ENCODE measurements at places on chromosomes 7 and 10.
A peak's percentile ranks its signal among the peaks of the same experiment; 100 is the strongest.

- DNase-seq = no peak
These were observed 12.0 kb upstream of the EBLN1 start for GRCh38 chr10:22229802-22230157.

DNA sequence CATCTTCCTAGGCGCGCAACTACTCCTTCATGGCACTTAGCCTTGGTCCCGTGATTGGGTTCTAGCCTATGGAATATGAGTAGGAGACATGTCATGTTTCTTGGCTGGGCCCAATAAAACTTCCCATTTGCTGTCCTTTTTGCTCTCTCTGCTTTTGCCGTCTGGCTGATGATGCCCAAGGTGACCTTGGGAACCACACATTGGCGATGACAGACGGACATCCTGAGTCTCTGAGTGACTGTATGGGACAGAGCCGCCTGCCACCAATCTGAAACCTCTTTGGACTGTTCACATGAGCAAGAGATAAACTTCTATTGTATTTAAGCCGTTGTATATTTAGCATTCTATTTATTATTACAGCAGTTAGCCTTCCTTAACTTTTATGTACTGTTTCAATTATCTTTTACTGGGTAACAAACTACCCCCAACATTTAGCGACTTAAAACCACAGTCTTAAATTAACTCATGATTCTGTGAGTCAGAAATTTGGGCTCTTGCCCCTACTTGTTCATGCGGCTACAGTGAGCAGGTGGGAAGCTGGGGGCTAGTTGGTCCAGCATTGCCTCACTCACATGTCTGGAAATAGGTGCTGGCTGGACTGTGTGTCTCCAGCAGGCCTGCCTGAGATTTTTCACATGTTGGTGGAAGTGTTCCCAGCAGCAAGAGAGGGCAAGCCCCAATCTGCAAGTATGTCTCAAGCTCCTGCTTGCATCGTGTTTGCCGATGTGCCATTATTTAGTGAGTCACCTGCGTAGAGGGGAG is 71.7 kb downstream of the NOD1 start:
- no peak for DNase-seq

DNA sequence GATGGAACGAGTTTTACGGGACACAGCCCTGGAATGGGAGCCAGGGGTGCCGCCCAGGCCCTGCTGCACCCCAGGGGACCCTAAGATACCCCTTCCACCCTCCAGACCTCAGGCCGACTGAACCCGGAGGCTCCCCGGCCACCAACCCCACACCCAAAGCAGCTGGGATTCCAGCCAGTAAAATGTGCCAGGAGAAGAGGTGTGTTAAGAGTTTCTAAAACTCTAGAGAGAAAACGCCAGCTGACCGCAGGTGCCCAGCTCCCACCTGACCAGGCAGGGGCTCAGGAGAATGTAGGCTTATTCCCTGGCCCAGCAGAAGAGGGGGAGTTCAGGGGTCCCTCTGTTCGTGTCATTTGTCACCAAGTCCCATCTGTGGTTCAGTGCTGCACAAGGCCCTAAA is 17.5 kb downstream of the NUDT1 start:
- no peak for DNase-seq

DNA sequence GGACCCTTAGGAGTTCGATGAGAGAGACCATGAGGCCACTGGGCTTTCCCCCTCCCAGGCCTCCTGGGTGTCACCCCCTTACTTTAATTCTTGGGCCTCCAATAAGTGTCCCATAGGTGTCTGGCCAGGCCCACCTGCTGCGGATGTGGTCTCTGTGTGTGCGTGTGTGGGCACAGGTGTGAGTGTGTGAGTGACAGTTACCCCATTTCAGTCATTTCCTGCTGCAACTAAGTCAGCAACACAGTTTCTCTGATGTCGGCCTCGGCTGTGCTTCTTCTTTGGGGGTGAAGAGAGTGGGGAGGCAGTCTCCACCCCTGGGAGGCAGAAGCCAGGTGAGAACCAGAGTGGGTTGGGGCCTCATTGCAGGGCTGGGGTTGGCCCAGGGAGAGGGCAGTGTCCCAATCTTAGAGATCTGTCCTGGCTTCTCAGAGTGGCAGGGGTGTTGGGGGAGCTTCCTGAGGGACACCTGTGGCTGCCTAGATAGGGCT is 1.5 kb downstream of the PVRIG start:
- DNase-seq = peak; percentile 66

GRCh38 chr7:14999331-14999730 is 96.8 kb upstream of the DGKB start:
- DNase-seq = no peak

DNA sequence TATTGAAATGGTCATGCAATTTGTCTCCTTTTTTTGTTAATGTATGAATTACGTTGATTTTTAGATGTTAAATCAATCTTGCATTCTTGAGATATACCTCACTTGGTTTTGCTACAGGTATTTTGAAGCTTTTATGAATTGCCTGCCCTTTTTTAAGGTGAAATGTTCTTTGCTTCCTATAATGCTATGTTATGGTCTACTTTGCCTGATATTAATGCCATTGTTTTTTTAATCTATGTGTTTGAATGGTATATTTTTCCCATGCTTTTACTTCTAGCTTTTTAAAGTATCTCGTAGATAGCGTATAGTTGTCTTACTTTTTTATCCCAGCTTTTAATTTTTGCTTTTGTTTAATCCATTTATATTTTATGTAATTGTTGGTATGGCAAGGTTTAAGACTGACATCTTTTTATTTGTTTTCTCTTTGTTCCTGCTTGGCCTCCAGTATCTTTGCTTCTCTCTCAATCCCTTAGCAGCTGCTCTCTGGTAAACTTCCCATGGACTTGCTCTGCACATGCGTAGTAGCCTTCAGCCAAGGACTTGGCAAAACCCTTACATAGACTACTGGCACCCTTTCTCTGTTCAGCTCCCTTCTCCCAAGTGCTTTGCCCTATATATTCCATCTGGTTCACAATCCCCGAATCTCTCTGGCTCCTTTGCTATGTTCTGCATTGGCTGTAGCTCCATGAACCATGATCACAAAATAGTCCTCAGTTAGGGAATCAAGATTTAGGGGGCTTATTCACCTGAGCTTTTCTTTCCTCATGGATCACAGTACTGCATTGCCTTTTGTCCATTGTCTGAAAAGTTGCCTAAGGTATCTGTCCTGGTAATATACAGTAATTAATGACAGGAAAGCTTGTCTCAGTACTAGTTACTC is 8.4 kb downstream of the TRIM24 start:
- DNase-seq = no peak

DNA sequence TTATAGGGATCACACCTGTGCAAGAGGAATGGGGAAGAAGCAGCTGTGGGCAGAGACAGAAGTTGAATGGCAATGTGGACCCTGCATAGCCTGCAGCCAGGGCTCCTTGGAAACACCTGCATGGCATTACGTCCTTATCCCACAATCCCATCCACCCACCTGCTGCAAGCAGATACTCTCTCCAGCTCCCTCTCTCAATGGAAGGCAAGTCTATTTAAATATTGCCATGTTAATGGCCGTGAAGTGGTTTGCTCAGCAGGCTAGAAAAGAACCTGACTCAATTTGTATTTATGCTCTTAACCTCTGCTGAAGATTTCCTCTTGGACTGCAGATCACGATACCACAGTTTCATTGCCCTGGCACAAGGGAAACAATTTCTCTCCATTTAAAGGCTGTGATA is 417.0 kb downstream of the TYW1 start:
- DNase-seq = no peak

DNA sequence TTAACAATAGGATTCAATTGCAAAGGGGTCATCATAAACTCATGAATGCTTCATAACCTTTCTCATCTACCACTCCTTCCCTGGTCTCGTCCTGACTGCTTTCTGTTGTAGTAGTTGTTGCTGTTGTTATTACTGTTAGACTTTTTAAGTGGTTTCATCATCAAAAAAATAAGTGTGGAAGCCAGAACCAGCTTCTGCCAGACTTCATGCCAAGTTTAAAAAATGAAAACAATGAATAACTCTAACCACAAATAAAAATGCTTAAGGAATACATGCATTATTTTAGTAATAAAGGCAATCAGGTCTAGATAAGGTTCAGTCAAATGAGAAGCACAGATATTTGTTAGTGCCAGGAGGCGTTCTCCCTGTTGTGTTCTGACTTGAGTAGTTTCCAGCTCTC is 85.4 kb downstream of the PCLO start:
- DNase-seq = no peak

DNA sequence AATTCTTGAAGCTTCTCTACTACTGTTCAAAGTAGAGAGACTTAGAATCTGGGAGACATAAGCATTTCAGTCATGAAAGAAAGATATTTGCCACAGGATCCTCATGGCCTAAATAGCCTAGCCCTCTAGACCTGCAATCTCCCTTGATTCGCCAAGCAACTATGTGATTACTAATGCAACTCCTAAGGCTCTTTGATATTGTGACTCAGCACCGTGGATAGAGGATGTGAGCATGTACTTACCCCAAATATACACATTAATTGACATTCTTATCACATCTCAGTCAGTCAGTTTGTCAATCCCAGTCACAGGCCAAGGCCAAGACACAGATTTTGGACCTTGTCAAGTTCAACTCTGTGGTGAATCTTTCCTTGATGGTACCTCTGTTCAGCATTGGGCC is 42.6 kb downstream of the GPR37 start:
- no peak for DNase-seq

GRCh38 chr7:83105063-83105462 is 57.6 kb downstream of the PCLO start:
- no peak for DNase-seq

DNA sequence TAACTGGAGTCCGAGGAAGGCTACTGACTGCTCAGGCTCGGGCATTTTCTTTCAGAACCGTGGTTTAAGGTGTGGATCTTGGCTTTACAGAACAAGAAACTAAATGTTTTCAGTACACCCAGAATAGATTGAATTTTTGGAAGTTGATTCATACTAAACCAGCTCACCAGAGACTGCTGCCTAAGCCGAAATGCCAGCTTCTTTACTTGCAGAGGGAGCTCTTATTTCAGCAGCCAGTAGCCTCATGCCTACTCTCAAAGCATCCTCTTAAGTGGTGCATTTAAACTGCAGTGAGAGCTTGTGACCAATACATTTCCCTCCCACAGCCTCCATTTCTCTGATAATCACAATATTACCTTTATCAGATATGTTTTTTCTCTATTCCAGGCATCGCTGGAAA is 615.1 kb downstream of the SUGCT start:
- DNase-seq = no peak

DNA sequence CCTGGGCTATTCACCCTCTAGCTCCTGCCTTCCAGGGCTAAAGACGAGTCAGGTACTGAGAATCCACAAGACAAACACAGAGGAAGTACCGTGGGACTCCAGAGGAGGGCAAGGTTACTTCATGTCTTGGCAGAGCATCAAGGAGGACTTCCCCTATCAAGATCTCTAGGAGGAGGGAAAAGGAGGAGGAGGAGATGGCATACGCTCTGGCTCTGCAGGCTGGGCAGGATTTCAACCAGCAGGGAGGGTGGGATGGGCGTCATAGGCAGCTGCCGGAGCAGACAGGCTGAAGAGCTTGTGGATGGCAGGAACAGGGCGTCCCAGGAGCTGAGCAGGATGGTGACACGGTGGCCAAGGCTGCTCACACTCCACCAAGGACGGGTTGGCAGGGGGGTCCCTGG is 21.3 kb downstream of the MDH2 start:
- DNase-seq = no peak
